ENCODE measurements at places on chromosomes 3 and 15.

- no peak for DNase-seq
Measured at GRCh38 chr3:73036694-73037591, 24.5 kb upstream of the EBLN2 start.

GRCh38 chr15:68003297-68003696 is 50.8 kb upstream of the PIAS1 start:
- no peak for DNase-seq

DNA sequence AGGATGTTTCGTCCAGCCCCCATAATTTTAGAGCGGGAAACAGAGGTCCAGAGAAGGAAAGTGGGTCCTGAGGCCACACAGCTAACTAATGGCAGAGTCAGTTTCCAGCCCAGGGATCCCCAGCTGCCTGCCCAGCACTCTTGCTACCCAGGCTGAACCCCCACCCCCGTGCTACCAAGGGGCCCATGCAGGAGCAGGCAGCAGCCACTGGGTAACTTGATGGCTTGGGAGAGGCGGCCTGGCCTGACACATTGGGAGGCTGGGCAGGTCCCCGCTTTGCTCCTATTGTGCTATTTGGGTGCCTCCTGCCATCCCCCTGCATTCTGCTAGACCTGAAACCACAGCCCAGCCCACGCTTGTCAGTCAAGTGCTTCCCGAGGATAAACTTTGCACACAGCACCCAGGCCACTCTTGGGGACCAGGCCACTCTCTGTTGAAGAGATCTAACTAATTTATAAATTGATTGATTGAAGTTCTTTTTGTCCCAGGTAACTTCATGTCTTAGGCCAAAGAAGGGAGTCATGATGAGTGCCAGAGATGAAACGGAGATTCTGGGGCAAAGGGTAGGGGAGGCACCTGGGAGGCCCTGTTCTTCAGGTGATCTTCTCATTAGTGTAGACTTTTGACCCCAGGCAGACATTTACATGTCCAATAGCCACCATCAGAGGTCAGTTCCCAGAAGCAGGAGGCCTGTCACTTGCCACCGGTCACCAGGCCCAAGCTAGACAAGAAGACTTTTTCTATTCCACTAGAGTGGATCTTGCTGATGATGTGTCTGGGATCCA is 7.0 kb downstream of the PAK6 start:
- no peak for DNase-seq

DNA sequence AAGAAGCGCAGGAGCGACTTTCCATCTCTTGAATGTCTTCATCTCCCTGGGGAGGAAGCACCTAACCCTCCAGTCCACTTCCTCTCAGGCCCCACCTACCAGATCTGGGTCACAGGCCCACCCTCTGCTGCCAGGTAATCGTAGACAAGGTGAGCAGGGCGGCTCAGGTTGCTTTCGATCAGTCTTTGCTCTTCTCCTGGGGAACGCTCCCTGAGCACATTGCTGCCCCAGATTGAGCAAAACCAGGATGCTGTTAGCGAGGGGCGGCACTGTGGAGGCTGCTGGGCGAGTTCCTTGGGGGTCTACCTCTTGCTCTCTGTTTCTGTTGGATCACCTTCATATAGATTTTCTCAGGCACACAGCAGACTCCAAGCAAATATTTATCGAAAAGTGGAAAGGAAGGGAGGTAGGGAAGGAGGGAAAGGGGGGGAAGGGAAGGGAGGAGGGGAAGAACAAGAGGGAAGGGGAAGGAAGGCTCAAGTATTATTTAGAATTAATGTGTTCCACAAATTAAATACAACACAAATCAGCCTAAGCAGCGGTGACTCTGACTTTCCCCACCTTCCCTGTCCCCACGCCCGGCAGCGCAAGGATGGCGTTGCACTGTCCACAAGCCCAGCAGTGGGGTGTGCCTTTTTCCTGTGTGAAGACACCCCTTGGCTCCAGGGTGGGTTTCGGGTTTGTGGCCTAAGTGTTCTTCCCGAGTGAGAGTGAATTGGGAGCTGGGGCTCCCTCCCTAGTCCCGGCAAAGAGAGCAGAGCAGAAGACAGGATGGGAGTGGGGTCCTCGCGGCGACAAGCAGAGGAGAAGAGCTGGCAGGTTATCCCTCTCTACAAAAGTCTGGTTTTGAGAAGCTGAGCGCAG is 6.1 kb upstream of the PCSK6 start:
- no peak for DNase-seq

DNA sequence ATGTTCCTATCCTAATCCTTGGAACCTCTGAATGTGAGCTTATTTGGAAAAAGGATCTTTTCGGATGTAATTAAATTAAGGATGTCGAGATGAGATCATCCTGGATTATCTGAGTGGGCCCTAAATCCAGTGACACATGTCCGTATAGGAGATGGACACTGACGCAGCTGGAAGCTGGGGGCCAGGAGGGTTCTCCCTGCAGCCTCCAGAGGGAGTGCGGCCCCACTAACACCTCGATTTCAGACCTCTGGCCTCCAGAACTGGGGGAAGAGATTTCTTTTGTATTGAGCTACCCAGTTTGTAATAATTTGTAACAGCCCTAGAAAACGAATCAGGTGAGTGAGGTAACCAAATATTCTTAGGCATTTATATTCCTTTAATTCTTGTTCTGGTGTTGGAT is 2.5 kb downstream of the DNAJB8 start:
- DNase-seq = no peak

GRCh38 chr15:57422113-57422754 is 45.9 kb downstream of the CGNL1 start:
- no peak for DNase-seq

DNA sequence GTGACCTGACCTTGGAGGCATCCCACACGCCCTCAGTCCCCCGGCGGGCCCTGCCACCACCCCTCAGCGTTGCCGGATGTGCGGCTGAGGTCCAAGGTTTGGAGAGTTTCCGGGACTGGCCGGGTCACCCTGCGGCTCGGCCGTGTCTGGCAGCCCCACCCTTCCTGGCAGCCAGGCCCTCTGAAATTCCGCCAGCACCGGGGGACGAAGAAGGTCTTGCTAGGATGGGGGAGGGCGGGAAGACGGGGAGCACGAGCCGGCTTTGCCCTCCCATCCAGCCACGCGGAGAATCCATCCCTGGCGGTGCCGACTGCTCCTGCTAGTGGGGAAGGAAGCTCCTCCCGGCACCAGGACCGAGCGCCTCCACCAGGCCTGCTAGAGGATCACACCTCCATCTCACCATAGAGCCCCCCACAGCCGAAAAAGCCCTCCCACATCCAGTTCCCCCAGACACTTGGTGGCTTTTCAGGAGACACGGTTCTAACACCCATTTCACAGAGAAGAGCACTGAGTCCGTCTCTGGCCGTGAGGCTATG is 81.5 kb downstream of the CPN2 start:
- no peak for DNase-seq

- no peak for DNase-seq
Measured at GRCh38 chr15:78672285-78673014, 31.4 kb upstream of the CHRNB4 start.

DNA sequence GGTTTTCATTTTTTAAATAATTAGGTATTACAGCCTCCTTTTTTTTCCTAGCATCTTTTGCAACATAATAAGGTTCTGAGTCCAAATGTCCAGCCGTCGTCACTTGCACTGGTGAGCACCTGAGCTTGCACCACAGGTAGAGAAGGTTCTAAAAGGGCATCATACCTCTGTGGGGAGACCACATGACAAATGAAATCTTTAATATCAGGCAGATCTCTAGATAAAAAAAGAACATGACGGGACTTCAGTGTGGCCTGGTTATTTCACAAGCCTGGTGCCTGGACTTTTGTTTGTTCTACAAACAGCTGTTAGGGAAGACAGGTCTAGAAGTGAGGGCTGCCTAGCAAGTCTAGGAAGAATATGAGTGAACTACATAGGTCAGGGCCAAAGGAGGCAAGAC is 3.6 kb downstream of the ZBED2 start:
- DNase-seq = no peak

GRCh38 chr3:152096280-152096906 is 172.3 kb upstream of the MBNL1 start:
- no peak for DNase-seq

DNA sequence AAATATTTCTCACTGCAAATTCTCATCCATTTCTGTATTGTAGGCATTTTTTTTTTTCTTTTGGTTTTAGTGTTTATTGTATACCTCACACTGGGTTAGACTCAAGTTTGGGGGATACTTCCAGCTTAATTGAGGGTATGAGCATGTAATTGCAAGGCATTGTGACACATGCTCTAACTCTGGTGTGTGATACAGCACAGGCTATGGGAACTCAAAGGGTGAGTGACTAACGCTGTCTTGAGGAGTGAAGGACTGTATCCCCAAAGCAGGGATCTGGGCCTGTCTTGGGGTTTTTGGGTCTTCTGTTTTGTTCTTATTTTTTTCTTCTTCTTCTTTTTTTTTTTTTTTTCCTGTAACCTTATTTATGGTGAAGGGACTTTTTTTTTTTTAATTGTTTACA is 26.9 kb downstream of the MAP2K1 start:
- no peak for DNase-seq

DNA sequence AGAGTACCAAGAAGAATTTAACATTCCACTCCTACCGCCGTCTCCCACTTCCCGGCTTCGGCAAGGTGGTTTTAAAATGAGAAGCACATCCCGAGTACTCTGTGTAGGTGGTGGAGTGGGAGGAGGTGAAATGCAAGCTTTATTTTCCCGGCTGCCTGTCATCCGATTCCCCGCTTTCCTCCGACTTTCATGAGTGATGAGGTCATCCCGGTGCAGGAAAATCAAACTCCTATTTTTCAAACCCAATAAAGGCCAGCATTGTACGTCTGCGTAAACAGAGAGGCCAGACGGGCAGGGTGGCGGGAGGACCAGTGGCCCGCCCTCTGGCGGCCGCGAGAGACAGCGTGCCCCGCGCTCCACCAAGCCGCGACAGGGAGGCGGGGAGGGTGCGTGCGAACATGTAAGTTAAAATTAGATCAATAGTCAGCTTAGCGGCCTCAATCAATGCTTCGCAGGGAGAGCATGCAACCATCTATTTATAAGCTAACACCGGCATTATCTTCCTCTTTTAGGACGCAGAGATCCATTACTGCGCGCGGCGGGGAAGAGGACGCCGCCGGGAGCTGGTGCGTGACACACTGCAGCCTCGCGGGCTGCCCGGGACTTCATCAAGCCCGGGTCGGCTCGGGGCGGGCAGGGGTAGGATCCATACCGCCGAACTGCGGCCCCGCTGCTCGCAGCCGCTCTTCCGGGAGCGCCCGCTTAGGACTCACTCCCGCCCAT is 163.3 kb downstream of the CD47 start:
- peak; percentile 46 for DNase-seq

DNA sequence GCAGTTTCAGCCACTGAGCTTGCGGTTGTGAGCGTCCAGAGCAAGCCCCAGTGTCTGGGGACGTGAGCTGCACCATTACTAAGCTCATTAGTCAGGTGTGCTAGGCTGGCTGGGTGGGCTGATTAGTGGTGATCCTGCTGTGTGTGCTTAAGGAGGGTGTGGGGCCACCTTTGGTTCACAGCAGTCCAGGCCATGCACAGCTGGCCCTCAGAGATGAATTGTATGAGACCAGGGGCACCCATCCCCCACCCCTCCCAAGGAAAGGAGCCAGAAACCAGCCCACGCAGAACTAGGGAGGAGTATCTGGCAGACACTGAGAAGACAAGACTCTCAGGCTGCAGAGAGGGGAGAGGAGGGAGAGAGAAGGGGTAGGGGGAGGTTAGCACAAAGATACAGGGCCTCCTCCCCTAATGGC is 3.8 kb downstream of the TYRO3 start:
- DNase-seq = no peak

DNA sequence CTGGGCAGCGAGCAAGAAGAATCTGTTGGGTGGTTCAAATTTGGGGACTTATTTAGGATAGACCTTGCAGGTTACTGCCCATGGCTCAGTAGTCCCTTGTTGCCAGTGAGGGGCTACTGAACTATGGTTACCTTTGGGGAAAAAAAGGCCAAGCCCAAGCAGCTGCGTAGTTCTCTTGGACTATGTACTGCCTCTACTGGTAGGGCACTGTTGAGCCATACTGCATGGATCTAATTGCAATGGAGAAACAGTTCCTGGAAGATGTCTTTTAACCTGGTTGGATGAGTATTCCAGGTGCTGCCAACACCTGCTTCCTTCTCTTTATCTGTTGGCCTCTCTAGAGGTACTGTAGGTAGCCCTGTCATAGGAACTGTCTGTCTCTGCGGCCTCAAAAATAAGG is 671.9 kb upstream of the CBLB start:
- DNase-seq = no peak

GRCh38 chr3:13234666-13235065 is 161.4 kb upstream of the IQSEC1 start:
- no peak for DNase-seq

DNA sequence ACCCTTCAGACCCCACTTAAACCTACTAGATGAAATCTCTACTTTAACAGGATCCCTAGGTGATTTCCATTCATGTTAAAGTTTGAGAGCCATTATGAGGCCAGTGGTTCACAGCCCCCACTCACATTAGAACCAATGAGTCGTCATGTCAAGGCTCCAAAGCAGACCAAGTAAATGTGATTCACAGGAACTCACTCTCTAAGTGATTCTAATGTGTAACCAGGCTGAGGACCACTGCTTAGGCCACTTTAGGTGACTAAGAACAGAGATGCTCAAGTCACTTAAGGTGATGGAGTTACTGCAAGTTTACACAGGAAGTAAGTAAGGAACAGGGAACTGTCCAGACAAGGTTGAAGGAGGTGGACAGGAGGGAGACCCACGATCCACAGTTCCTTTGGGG is 7.7 kb downstream of the GALNT15 start:
- no peak for DNase-seq

DNA sequence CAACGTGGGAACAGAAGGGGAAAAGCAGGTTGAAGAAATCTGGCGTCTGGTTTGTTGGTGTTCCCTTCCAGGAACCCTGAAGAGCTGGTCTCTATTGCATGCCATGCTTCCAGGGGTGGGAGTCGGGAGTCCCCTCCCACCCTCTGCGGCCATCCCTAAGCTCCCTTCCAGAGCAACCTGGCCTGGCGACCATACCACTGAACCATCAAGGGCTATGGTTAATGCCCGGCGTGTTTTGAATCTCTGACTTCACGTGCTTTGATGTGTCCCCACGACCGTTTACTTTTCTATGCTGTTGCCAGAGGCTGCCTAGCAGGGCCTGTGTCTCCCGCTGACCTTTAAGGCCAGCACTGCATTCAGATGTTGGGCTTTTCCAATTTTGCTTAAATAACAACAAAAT is 696 bp upstream of the SNRK start:
- no peak for DNase-seq

DNA sequence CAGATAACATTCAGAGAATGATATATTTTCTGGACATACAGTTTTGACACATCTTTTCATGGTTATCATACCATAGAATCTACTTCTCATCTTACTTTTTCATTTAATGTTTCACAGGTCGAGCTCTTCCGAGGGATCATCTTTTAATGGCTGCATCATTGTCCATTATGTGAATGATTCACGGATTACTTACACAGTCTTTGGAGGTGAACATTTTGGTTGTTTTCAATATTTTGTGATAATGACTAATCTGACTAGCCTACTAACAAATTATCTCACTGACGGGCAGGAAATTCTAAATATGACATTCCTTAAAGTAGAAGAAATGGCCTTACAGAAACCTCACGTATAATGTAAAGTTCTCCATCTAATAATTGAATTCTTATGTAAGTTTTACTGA is 209.1 kb upstream of the STRIT1 start:
- no peak for DNase-seq
